ENCODE measurements at places on chromosomes 11 and 22. TPM values are rescaled to one million over a fixed set of nuclear protein-coding genes. Genes with fewer than 3 reads are reported as not detected.

GRCh38 chr22:18023509-18024275 is 669 bp downstream of the MICAL3 start:
- DNase-seq, result peak; percentile 56

DNA sequence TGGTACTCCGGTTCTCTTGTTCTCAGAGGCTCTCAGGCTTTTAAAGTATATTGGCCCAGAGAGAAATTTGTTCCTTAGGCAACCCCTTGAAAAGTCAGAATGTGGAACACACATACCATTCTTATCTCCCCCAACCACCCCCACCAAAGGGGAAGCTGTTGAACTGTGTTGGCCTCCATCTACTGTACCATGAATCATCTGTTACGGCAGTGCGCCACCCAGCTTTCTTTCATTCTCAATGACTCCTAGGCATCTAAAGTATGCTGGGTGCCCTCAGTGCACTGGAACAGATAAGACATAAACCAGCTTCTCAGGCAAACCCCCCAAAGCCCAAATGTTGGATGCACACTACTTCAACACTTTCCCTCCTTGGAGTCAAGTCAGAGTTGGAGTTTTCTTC is 696.2 kb upstream of the TENM4 start:
- DNase-seq, result no peak

- DNase-seq, result no peak
Measured at GRCh38 chr11:120139316-120140069, 1.6 kb upstream of the TRIM29 start.

GRCh38 chr11:78310500-78310909 is 107.1 kb downstream of the GAB2 start:
- DNase-seq, result peak; percentile 69

DNA sequence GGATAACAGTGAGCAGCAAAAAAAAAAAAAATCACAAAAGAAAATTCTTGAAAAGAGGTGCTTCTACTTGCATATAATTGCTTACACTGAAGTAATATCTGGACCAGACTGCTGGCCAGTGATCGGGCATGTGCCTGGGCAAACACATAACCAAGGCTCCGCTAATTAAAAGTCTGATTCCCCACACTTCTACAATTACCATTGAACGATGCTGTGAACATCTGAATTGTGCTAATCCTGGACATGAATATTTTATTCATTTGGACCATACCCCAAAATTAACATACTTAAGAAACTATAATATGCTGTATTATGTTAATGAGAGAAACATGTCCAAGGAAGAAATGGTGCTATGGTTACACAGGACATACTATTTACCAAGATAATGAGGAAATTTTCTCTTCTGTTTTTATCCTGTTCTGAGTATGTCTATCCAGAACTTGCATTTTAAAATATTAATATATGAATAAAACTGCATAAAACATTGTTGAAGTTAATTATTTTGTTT is 69.8 kb downstream of the LRRC4C start:
- DNase-seq, result no peak

DNA sequence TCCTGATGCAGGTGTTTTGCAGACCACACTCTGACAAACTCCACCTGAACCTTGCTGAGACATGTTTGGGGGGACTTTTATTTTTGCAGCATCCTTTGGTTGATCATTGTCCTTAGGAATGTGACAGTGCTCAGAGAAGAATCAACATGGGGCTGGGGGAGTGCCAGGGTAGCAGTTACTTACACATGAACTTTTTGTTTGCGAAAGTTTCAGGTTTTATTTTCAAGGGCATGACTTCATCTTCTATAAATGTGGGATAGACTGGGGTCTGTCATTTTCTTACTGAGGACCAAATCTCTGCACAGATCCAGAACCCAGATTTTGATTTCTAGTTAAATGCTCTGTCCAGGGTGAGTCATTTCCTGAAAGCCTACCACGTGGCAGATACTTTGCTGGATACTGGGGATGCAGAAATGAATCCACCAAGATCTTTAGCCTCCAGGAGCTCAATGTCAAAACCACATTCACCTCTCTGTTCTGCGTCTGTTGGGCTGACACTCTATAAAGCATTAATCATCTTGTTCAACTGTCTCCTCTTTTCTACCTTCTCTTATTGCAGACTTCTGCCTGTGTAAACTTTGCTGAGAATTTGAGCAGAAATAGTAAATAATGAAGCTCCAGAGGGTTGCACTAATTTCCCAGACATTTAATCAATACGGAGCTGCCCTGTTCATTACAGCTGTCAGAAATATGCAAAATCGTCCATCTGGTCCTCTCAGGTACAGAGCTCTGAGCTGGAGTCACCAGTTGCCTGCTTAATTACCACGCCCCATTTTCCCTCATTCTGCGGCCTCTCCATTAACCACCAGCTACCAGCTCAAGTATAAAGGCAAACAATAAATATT is 387.9 kb downstream of the MIAT start:
- DNase-seq, result no peak

DNA sequence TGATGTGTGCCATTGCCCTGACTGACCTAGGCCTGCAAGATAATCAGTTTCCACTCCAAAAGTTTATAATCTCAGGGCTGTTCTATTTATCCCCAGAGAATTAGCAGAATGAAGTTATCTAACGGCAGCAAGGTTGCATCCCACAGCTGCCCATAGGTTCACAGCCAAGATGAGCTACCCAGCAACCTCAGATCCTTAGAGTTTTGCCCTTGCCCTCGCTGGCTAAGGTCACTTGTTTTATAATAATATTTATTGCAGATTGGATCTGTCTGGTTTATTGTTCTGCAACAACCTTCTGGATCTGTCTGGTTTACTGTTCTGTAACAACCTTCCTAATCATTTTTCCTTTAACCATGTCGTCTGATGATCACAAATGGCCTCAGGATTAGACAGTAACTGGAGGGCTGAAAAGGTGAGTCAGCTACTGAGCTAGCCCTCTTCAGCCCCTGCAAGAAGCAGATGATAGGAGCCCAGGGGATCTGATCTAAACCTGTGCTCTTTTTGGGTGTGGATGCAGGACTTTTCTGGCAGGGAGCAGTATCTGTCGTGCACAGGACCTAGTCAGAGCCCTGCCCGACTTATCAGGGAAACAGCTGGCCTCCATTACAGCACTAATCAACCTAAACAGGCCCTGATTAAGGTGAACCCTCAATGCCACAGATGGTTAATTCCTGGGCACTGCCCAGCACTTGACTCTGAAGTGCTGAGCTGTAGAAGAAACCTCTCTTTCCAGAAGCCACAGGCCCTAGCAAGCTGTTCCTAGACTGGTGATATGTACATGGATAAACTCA is 642.9 kb upstream of the KIRREL3 start:
- no peak for DNase-seq

- no peak for DNase-seq
Measured at GRCh38 chr11:19595840-19596751, 116.5 kb upstream of the NAV2 start.

GRCh38 chr11:85431319-85431718 is 195.8 kb downstream of the DLG2 start:
- no peak for DNase-seq

GRCh38 chr11:105244160-105244825 is 104.7 kb upstream of the CARD18 start:
- no peak for DNase-seq

DNA sequence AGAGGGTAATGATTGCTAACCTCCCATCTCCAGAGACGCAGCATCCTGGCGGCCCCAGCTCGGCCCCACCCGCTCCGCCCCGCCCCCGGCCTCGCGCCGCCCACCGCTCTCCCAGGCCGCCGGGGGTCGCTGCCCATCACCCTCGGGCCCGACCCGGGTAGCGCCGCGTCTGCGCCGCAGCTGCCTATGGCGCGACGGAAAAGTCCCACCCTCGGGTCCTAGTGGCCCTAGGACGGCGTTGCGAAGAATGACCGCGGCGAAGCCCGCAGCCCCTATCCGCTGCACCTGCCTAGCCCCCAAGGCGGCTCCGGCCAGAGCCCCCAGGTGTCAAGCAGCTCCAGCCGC is 457 bp downstream of the CPSF7 start:
- no peak for DNase-seq

DNA sequence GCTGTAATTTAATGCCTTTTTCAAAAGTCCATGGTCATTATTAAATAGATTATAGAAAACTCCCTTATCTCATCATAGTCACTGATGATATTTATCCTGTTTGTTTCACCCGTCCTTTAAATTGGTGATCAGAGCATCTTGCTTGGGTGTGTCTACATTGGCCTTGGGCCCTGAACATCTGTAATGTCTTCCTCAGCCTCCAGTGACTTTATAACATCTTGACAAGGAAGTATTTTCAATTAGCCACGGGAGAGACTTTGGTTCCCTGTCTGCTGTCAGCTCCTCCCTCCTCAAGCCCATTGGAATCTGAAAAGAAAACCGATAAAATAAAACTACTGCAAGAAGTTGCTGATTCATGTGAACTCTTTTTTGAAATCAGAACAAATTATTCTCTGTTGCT is 116.9 kb upstream of the TTC12 start:
- no peak for DNase-seq

GRCh38 chr11:21289686-21290085 is 620.3 kb downstream of the NELL1 start:
- DNase-seq, result no peak

GRCh38 chr11:330307-330693 is 9.6 kb upstream of the IFITM3 start:
- DNase-seq, result no peak

- DNase-seq, result no peak
Measured at GRCh38 chr11:63445720-63446119, 45.2 kb downstream of the PLAAT5 start.

- no peak for DNase-seq
Measured at GRCh38 chr22:38298312-38299005, 18.8 kb downstream of the CSNK1E start.

- no peak for DNase-seq
Measured at GRCh38 chr22:49170053-49170452, 657.6 kb downstream of the BRD1 start.

DNA sequence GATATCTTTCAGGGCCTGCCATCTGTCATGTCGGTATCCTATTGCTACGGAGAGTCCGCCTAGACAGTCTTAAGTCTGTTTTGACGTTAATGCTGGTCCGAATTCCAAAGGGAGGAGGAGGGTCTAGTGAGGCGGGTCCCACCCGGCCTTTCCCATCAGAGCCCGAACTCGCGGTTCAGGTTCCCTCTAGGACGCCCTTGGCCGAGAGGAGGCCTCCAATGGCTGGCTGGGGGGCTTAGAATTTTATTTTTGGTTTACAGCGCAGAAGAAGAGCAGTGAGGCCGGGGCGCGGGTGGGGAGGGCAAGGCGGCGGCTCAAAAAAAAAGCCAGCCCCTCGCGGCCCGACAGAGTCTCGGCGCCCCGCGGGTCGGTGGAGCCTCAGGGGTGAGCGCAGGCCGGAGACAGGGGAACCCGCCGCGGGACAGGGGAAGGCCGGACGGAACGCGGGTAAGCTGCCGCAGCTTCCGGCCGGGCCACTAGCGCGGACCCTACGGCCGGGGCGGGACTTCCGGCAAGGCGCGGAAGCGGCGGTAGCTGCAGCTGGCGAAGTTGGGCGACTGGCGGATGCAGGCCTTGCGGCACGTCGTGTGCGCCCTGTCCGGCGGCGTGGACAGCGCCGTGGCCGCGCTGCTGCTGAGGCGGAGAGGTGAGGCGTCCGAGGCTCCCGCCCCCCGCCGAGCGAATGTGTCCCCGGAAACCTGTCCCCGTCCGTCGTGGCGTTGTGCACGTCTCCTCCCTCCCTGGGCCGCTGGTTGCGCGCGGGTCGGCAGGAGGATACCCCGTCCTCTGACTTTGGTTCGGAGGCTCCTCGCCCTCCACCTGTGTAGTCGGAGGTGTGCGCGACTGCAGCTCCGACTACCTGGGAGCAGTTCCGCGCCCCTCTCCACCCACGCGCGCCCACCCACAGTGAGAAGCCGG is at the start of gene TRMU:
TSS of gene TRMU (plus strand) at position 514 of the 918 bp plus-strand sequence. CDS start at position 565, 51 bp downstream.
- DNase-seq, result peak; percentile 87

- no peak for DNase-seq
Measured at GRCh38 chr11:123698546-123699127, 42.8 kb downstream of the ZNF202 start.

- DNase-seq, result no peak
Measured at GRCh38 chr11:90288212-90288821, 65.5 kb upstream of the CHORDC1 start.

GRCh38 chr11:70307176-70307575 is 36.7 kb downstream of the PPFIA1 start:
- DNase-seq, result no peak

GRCh38 chr22:46259374-46259773 is 3.8 kb downstream of the PKDREJ start:
- DNase-seq, result no peak

- no peak for DNase-seq
Measured at GRCh38 chr11:120295099-120295498, 30.0 kb upstream of the TLCD5 start.

DNA sequence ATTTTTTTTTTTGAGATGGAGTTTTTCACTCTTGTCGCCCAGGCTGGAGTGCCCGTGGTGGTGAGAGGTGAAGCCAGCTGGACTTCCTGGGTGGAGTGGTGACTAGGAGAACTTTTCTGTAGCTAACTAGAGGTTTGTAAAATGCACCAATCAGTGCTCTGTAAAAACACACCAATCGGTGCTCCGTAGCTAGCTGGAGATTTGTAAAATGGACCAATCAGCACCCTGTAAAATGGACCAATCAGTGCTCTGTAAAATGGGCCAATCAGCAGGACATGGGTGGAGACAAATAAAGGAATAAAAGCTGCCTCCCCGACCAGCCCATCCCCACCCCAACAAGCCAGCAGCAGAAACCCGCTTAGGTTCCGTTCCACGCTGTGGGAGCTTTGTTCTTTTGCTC is 4.4 kb upstream of the RAPSN start:
- DNase-seq, result no peak

DNA sequence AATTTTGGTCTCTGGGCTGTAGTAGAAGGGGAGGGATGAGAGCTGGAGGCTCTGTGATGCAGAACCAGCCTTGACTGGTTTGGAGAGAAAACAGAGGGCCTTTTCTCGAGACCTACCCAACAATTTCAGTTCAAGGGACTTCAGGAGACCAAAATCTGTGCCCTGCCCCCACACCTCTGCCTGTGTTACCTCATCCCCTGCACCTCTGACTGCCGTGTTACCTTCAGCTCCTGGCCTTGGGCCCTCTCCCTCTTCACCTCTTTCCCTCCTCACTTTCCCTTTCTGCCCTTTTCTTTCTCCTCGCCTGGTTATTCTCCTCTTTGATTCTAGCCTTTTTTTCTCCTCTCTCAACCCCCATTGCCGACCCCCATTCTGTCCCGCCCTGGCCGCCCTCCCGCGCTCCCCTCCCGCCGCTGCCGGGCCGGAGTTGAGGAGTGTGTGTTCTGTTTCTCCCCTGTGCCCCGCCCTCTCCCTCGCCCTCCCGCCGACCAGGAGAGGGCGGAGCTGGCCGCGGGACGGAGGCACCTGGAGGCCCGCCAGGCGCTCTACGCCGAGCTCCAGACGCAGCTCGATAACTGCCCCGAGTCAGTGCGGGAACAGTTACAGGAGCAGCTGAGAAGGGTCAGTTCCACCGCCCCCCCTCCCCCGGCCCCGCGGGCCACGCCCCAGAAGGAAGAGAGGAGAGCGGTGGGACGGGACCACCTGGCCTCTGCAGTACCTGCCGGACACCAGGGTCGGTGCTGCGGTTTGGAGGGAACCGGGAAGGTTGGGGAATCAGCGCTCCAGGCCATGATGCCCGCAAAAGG is 27.2 kb downstream of the PHLDB1 start:
- peak; percentile 94 for DNase-seq

- no peak for DNase-seq
Measured at GRCh38 chr11:128298271-128298670, 289.1 kb downstream of the ETS1 start.

The MOGAT2 gene
- total RNA-seq, result not detected

The RAB39A gene
- 1.7 TPM for total RNA-seq

The CAVIN3 gene
- total RNA-seq, result 61.2 TPM

The GVQW3 gene
- 2.9 TPM for total RNA-seq

The OR2AT4 gene
- total RNA-seq, result not detected

The ADAMTS15 gene
- 13.5 TPM for total RNA-seq

The SLC22A25 gene
- total RNA-seq, result not detected

The NAP1L4 gene
- total RNA-seq, result 101 TPM

The MS4A7 gene
- 143 TPM for total RNA-seq

The OR8A1 gene
- total RNA-seq, result not detected

The PRR33 gene
- not detected for total RNA-seq

The CALCB gene
- total RNA-seq, result 0.17 TPM

All from left lung (tissue), 14 donors.